ENCODE measurements at places on chromosomes 13 and 19.

DNA sequence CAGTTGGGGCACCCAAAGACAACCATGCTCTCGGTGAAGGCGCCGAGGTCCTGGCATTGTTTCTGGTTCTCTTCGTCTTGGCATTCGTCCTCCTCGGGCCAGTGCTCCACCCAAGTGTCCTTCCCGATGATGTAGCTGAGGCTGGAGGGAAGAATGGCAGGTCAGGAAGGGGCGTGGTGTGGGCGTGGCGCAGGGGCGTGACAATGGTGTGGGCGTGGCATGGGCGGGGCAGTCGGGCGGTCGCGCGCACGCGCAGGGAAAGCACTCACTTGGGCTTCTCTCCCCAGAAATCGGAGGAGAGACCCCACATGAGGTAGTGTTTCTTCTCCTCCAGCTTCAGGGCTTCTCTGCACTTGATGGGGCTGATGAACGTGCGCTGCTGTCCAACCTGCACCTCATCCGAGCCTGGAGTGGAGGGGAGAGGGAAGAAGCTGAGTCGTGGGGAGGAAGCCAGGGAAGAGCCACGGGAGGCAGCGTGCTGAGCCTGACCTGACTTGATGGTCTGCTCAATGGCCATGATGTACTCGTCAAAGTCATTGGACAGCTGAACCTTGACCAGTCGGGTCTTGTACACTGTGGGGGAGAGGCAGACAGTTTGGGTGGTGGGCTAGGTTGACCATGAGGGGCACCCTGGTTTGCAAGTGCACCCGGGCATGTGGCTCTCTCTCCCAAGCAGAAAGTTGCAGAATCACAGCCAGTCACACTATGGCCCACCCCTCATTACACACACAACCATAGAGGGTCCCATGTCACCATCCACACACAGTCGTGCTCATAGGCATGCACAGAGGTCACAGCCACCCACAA lies 8.1 kb upstream of the TNFSF14 start:
- peak; percentile 69 for DNase-seq

DNA sequence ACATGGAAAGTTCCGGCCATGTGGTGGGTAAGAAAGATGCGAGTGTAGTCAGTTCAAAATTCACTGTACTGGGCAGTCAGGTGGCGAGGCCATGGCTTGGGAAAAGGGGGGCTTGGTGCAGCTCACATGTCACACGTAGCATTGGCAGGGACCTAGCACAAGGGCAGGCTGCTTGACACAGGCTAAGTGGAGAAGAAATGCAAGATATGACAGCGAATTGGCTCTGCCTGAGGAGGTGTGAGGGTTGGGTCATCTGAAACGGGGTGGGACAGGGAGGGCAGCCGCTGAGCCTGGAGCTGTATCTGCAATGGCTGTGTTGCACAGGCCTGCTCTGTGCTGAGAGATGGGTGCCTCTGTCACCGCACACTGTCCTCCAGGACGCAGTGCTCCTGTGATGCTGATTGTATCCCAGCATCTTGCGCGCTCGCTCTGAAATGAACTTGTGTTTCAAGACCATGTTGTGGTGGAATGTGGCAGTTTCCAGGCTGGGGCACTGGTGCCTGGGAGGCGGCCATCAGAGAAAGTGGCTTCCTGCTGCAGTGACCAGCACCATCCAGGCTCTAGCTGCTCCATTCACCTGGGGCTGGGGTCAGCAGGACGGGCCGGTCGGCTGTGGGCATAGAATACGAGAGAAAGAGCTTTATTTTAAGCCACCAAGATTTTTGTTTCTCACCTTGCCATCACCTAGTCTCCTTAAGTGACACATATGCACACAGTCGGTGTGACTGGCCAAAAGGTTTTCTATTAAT lies 70.3 kb downstream of the TEX29 start:
- DNase-seq: no peak

- DNase-seq: no peak
Measured at GRCh38 chr13:60411983-60412382, 15.0 kb downstream of the TDRD3 start.

DNA sequence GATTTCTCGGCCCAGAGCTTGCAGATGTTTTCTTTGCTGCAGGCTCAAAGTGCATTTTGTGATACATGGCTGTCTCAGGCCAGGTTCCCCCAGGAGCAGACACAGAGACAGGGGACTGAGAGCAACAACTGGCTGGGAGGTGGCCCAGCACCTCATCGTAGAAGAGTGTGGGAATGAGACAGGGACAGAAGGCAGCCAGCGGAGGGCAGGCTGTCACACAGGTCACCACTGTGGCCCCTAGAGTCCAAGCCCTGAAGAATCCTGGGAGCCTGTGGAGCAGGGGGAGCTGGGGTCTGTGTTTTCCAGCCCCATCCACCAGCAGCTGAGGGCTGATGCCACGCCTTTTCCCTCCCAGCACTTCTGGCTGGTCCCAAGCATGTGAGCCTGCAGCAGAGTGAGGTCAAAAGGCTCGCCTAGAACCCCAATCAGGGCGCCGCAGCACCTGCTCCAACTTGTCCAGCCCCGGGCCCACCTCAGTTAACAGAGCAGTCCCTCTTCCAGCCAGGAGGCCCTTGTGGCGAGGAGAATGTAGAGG lies 723.8 kb downstream of the UQCRFS1 start:
- no peak for DNase-seq

- DNase-seq: no peak
Measured at GRCh38 chr13:33454844-33455705, 169.5 kb upstream of the STARD13 start.

DNA sequence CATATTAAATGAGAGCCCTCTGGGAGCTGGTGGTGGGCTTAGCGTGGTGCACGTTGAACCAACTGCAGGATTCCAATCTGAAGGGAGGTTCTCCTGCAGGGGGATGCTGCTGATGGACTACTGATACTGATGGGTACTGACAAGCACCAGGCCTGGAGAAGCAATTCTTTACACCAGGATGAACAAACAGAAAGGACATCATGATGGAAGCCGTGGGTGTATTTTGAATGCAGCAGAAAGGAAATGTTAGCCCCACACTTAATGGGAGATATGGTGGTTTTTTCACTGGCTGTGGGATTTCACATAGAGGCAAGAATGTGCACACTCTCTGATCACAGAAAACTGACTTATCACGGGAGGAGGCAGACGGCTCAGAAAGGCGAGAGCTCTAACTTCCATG lies 299.7 kb downstream of the TEX29 start:
- no peak for DNase-seq

- DNase-seq: peak; percentile 44
Measured at GRCh38 chr19:16185768-16186123, 536 bp downstream of the FAM32A start.

All from activated CD4-positive, alpha-beta T cell treated with anti-CD3 and anti-CD28 coated beads, Interleukin-2, Interleukin-6, amounts not matched to agents 100 ng/mL and 50 ng/mL, durations not matched to agents 16 hours and 8 hours (primary cell).